Parietal lobe (tissue), 2 donors: ENCODE measurements at places on chromosomes 3 and 15. TPM values are rescaled to one million over a fixed set of nuclear protein-coding genes. Genes with fewer than 3 reads are reported as not detected.

FGF12 gene
- 180 TPM for total RNA-seq

LRRFIP2 gene
- 109 TPM for total RNA-seq

TKT gene
- total RNA-seq = 120 TPM

FGF7 gene
- total RNA-seq = 0.94 TPM

IL17RD gene
- total RNA-seq = 63.5 TPM
